ENCODE measurements at places on chromosomes 6 and 20.

GRCh38 chr6:97189767-97190166, 93.2 kb downstream of the MMS22L start:
- no peak for DNase-seq

DNA sequence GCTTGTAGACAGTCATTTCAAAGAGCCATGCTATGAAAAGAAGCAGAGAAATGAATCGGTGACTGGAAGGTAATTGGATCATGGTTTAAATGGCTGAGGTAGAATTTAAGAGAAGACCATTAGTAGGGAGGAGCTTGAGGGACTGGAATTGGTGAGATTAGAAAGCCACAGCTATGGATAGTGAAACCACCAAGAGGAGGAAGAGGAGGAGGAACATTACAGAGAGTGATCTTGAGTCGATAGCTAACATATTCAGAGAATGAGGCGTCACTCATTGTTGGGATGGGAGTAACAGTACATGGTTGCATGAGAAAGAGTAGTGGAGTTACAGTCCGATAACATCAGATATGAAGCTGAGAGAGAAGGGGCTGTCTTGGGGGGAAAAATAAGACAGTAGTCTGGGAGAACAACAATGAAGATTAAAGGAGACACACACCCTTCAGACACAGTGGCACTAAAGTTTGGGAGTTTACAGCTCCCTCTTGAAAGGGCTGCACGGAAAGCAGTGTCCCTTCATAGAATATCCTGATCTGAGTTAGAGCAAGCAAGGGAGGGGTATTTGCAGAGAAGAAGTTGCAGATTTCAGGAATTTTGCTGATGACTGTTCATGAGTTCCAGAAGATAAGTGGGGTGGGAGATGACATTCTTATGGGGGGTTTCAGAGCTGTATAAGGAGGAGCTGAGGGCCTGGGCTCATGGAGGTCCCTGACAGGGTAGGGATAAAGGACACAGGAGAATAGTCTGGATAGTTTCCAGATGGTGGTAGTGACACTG, 15.1 kb upstream of the LAMP5 start:
- DNase-seq = no peak

DNA sequence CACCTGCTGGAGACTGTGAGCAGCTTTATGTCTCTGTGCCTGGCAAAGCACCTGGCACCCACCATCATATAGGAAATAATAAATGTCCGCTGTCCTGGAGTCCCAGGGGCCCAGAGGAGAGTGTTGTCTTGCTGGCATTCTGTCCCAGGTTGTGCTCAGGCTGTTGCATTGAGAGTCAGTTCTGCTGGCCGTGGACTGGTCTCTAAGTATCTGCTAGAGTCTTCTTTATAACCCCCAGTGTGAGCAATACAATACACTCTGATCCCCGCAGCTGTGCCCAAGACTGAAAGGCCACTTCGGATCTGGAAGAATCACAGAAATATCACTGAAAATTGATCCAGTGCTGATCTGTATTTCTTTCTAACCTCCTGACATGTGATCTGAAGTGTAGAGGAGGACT, 38.3 kb upstream of the HINT3 start:
- DNase-seq = no peak

DNA sequence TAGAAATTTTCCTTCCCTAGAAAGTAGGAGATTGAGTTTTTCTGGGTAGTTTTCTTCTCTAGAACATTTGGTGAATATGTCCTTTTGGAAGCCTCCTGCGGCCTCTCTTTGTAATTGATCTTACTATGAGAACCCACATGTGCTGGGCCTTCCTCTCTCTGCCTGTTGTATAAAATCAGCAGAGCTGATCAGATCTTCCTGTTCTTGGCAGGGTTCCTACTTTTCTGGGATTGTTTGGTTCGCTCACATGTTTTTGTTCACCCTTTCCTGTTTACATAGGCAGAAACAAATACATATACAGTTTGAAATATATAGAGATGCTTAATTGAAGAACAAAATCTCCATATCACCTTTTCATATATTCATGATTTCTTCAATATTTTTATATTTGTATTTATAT, 57.8 kb downstream of the IL22RA2 start:
- DNase-seq = no peak

DNA sequence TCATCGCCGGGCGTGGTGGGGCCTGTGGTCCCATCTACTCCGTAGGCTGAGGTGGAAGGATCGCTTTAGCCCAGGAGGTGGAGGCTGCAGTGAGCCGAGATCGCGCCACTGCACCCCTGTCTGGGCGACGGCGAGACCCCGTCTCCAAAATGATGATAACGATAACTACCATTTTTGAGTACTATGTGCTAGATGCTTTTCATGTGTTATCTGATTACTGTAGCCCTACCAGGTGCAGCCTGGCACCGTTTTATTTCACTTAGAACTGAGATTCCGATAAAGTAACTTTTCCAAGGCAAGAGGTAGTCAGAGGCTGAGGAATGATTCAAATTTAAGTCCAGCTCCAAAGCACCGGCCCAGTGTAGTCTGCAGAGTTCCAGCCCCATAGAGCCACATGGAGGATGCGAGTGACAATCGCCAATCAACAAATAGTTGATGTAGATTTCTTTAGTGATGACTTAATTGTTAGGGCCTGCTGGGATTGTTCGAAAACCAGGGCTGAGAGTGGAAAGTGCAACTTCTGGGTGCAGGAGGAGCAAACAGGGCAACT, 727 bp downstream of the ERMARD start:
- DNase-seq = no peak

- no peak for DNase-seq
Observed at GRCh38 chr6:3607599-3607998, 143.9 kb downstream of the PXDC1 start.

GRCh38 chr6:113647143-113647889, 209.8 kb upstream of the MARCKS start:
- DNase-seq = no peak

DNA sequence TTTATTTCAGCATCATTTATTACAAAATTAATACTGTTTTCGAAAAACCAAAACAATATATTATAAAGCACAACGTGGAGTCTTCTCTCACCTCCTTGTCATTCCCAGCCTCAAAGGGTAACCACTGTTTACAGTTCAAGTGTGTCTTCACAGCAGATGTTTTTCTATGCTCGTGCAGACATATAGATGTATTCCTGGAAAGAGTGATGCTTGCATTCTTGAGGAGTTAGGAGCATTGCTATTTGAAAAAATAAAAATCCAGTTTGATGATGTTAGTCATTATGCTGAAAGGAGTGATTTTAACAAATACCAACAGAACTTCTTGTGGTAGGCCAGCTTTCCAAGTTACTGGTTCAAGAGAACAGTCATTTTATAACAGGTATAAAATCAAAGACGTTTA, 234.9 kb downstream of the BCKDHB start:
- no peak for DNase-seq

- DNase-seq = no peak
Observed at GRCh38 chr6:108145639-108146038, 20.2 kb upstream of the NR2E1 start.

GRCh38 chr6:4055420-4056041, 23.4 kb downstream of the FAM217A start:
- no peak for DNase-seq

DNA sequence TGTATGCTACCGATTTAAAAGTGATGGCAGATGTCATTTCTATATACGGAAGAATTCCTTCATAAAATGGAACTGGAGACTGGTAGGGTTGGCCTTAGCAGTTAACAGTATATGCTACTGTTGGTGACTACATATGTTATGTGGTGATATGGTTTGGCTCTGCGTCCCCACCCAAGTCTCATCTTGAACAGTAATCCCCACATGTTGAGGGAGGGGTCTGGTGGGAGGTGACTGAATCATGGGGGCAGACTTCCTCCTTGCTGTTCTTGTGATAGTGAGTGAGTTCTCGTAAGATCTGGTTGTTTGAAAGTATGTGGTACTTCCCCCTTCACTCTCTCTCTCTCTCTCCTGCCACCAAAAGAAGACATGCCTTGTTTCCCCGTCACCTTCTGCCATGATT, 29.6 kb downstream of the RGS17 start:
- DNase-seq = no peak

- DNase-seq = no peak
Observed at GRCh38 chr6:111329882-111330633, 153.0 kb downstream of the REV3L start.

DNA sequence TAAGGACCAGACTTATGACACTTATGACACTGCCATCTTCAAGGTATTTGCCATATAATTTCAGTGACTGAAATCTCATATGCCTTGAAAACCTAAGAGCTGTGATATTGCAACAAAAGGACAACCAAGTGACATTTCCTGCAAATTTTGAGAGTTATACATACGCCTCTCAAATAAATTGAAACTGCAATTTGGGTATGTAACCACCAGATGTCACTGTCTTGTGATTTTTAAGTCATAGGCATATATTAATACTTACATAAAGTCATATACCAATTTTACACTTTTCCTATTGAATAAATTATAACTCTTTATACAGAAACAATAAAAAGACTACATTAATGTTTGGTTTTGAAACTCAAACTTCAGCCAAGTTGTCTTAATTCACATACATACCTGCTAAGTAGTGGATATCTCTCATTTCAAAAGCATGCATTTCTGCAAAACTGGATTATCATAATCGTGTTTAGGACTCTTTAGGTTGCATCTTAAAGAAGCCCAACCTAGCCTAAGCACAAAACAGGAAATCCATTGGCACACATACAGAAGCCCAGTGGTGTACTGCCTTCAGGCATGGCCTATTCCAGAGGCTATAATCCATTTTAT, 180.2 kb downstream of the PACRG start:
- no peak for DNase-seq

DNA sequence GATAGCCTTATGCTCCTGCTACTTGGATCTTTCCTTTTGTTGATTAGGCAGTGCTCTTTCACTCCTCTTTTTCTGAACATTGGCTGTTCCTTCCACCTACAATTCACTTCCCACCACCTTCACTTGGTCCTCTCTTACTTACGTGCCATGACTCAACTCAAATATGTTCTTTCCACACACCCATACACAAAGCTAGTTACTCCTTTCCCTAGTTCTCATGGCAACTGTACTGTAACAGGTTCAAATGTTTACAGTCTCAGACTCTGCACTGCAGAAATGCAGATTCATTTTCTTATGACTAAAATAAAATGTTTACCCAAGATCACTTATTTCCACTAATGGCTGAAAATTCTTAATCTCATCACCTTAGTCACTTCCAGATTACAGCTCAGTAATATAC, 174.0 kb upstream of the TSHZ2 start:
- DNase-seq = no peak

DNA sequence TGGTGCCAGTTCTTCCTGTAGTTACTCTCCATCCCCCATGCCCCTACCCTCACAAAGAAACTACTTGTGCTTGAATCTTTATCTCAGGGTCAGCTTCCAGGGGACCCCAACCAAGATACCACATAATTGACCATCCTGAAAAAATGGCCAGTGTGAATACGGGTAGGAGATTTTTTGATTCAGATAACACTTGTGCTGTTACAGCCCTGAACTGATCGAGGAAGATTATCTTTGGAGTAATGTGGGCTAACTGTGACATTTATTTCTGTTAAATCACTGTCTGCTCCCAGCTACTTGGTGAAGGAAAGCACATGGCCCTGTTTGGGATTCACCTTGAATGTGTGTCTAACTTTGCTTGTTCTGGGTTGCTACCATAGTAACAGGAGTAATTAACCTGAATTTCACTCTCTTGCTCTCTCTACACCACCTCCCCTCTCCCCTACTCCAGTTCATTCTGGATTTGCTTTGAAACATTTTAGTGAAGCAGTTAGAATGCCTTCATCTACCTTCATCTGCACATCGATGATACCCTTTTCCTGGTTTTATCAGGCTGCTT, 219.6 kb upstream of the CHD6 start:
- no peak for DNase-seq

DNA sequence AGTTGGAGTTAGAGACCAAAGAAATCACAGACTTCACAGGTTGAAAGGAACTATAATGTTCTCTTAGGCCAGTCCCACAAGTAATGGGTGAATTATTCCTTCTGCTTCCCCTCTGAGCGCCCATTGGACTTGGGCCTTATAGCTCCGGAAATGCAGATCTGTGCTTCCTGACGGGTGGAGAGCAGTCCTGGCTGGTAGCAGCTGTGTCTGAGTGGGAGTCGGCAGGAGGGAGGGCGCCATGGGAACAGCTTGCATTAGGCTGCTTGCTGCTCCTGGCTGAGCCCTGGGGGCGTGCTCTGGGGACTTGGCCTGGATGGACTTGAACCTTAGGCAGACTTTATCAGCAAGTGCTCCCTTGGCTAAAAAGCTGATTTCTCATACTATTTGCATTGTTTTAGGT, 18.4 kb upstream of the NUP153 start:
- no peak for DNase-seq

- no peak for DNase-seq
Observed at GRCh38 chr6:142843361-142843760, 101.6 kb downstream of the HIVEP2 start.

- no peak for DNase-seq
Observed at GRCh38 chr6:166469426-166469961, 86.8 kb upstream of the MPC1 start.

DNA sequence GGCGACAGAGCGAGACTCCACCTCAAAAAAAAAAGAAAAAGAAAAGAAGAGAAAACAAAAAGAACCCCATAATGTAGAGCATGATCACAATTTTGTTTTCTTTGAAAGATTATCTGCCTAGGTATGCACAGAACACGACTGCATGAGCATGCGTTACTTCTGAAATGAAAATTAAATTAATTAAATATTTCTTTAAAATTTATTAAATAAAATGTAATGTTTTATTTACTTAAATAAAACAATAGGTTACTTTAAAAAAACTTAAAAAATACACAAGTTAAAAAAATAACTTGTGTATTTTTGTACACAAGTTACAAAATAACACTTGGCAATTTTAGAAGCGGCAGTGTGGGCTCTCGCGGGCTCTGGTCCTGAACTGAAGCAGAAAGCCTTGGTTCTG, 107.8 kb downstream of the TFAP2A start:
- DNase-seq = no peak

- no peak for DNase-seq
Observed at GRCh38 chr6:31829633-31830283, 2.2 kb downstream of the HSPA1B start.

DNA sequence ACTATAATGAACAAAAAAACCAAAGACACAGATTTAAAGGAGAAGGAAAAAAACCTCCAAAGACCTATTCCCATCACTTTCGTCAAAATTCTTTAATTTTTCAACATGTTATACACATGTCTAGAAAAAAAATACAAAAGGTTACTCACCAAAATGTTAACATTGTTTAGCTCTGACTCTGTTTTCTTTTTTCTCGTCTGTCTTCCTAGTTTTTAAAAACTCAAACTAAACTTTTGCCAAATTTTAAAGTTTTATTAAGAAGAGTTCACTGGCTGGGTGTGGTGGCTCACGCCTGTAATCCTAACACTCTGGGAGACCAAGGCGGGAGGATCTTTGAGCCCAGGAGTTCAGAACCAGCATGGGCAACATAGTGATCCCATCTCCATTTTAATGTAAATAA, 10.8 kb downstream of the MCUR1 start:
- DNase-seq = no peak

DNA sequence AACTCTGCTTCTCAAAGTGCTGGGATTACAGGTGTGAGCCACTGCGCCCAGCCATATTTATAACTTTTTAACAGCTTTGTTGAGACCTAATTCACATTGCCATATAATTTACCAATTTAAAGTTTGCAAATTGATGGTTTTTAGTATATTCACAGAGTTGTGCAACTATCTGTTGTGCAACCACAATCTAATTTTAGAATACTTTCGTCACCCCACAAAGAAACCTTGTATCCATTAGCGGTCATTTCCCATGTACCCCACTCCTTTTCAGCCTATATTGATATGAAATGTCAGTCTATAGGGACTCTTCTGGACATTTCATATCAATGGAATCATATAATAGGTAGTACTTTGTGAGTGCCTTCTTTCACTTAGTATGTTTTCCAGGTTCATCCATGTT, 55.8 kb downstream of the FOXO3 start:
- no peak for DNase-seq

All from activated T-helper 1 cell treated with anti-CD3 and anti-CD28 coated beads, Interleukin-12 subunit alpha, Interleukin-12 subunit beta, Interleukin-2, Interleukin-4 antibody, amounts not matched to agents 30 ng/mL and 10 ng/mL and 1 ng/mL, durations not matched to agents 14 hours and 24 hours and 36 hours (primary cell).